ENCODE measurements at places on chromosomes 11 and 22. TPM values are rescaled to one million over a fixed set of nuclear protein-coding genes. Genes with fewer than 3 reads are reported as not detected.
A peak's percentile ranks its signal among the peaks of the same experiment; 100 is the strongest.

- DNase-seq: no peak
- peaks cover 24% of the 10 kb centered on the region for H3K36me3 ChIP-seq
- H3K27me3 ChIP-seq: no peaks in the 10 kb centered on the region
- no peak overlapping the region for H3K27ac ChIP-seq
- H3K4me3 ChIP-seq: no peak overlapping the region
Observed at GRCh38 chr11:44940404-44940803, 10.3 kb downstream of the TP53I11 start.

GRCh38 chr22:49015993-49016908, 811.4 kb downstream of the BRD1 start:
- no peaks in the 10 kb centered on the region for H3K36me3 ChIP-seq
- H3K27ac ChIP-seq: peak overlapping the region; percentile 60
- H3K27me3 ChIP-seq: no peaks in the 10 kb centered on the region
- H3K4me3 ChIP-seq: no peak overlapping the region

- H3K27ac ChIP-seq: no peak overlapping the region
- no peaks in the 10 kb centered on the region for H3K27me3 ChIP-seq
- no peak for DNase-seq
- H3K36me3 ChIP-seq: no peaks in the 10 kb centered on the region
Observed at GRCh38 chr11:29623144-29623722, 393.6 kb downstream of the KCNA4 start.

- H3K4me1 ChIP-seq: no peaks in the 10 kb centered on the region
- peaks cover 98% of the 10 kb centered on the region for H3K36me3 ChIP-seq
- no peak overlapping the region for H3K27ac ChIP-seq
- no peak for DNase-seq
- H3K4me3 ChIP-seq: no peak overlapping the region
- H3K27me3 ChIP-seq: no peaks in the 10 kb centered on the region
Observed at GRCh38 chr11:46661836-46662235, 38.6 kb downstream of the ARHGAP1 start.

- peaks cover 13% of the 10 kb centered on the region for H3K27me3 ChIP-seq
- no peak for DNase-seq
- H3K27ac ChIP-seq: no peak overlapping the region
Observed at GRCh38 chr22:32079130-32080089, 36.3 kb downstream of the SLC5A1 start.

C11orf42 gene
- total RNA-seq: not detected

DMC1 gene
- not detected for total RNA-seq

CD6 gene
- 3.9 TPM for total RNA-seq

SBF1 gene
- total RNA-seq: 69.4 TPM
